ENCODE measurements at places on chromosomes 7 and 10.

DNA sequence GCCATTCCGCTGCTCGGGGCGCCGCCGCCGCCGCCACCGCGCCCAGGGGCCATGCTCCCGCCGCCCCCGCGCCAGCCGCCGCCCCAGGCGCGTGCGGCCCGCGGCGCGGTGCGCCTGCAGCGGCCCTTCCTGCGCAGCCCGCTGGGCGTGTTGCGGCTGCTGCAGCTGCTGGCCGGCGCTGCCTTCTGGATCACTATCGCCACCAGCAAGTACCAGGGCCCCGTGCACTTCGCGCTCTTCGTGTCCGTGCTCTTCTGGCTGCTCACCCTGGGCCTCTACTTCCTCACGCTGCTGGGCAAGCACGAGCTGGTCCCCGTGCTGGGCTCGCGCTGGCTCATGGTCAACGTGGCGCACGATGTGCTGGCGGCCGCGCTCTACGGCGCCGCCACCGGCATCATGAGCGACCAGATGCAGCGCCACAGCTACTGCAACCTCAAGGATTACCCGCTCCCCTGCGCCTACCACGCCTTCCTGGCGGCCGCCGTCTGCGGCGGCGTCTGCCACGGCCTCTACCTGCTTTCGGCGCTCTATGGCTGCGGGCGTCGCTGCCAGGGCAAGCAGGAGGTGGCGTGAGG, 383 bp downstream of the MARVELD1 start:
- DNase-seq = peak; percentile 74

- no peak for DNase-seq
Measured at GRCh38 chr7:42930889-42931288, 1.1 kb downstream of the PSMA2 start.

DNA sequence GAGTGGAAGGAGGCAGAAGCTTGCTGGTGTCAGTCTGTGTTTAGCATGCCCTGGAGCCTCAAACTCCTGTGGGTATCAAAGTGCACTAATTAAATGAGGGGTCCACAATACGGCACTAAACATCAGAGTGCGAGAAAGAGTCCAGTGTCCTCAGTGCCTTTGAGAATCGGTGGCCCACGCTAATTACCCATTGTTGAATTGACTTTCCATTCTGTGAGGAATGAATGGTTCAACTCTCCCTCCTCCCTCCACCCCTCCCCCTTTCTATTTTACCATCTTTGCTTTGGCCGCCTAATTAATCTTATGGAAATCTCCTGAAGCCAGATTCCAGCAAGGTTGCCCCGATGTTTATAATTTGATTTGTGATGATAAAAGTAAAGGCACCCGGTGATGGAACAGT, 217.8 kb downstream of the TFEC start:
- no peak for DNase-seq

- DNase-seq = no peak
Measured at GRCh38 chr7:80347173-80347572, 164.7 kb downstream of the GNAT3 start.

GRCh38 chr7:138935465-138936011, 45.7 kb downstream of the KIAA1549 start:
- DNase-seq = no peak

DNA sequence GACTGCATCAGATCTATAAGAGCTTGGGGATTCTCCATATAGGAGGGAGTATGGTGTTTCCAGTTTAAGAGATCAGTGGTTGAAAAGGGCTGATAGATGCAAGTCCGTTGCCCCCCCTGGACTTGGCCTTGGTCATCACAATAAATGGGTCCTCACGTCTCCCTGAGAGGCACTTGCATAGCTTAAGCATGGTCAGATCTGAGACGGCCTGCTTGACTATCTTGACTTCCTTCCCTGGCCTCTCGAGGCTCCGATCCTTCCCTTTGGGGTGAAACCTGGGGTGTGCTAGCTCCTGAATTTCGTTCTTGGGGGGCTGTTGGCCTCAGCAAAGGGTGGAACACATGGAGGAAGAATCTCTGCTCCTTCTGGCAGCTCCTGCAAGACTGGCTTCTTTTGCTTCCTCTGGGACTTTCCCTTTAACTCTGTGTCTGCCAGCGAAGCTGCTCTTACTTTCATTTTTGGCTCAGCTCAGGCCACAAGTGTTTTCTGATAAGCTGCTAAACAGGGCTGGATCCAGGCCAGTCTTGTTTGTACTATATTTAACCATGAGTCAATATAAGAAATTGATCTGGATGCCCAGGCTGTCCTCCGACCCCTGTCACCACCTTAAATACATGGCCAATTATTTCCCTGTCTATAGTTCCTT, 11.2 kb upstream of the ZNF485 start:
- peak; percentile 78 for DNase-seq

- no peak for DNase-seq
Measured at GRCh38 chr7:115230882-115231571, 309.1 kb downstream of the MDFIC start.

GRCh38 chr7:150400008-150400787, 21.1 kb downstream of the ZNF775 start:
- DNase-seq = no peak

- no peak for DNase-seq
Measured at GRCh38 chr7:27526611-27527347, 135.9 kb downstream of the HIBADH start.

DNA sequence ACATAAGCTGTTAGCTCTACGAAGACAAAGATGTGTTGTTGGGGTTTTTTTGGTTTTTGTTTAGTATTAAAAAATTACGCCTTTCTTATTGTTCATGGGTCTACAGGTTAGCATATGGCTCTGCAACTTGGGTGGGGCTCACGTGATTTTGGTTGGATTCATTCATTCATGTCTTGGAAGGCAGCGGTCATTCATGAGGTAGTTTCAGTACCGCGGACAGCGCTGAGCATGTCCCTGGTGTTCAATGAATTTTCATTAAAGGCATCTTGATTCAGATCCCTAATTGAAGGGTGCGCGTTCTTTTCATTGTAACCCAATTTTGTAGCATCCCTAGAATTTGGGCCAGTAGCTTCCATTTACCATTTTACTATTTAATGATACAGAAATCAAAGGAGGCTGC, 42.9 kb upstream of the TCERG1L start:
- no peak for DNase-seq

DNA sequence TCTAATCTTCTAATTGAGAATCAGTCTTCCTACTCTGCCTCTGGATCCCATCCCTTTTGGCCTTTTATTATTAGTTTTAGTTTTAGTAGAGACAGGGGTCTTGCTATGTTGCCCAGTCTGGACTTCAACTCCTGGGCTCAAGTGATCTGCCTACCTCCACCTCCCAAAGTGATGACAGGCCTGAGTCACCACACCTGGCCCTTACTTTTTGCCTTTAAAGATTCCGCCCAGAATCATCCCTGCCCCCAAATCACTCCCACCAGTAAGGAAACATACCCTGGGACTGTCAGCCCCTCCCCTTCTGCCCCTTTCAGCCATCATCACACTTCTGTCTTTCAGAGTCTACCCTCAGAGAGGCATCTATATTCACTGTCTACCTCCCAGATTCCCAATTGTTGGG, 18.7 kb downstream of the KPNA7 start:
- DNase-seq = no peak

GRCh38 chr10:124917428-124918190, 24.3 kb upstream of the ZRANB1 start:
- DNase-seq = peak; percentile 32

GRCh38 chr10:93790439-93790838, 32.7 kb downstream of the LGI1 start:
- DNase-seq = no peak

- no peak for DNase-seq
Measured at GRCh38 chr7:110204527-110204926, 886.4 kb upstream of the LRRN3 start.

- DNase-seq = no peak
Measured at GRCh38 chr7:155799514-155799913, 12.7 kb downstream of the SHH start.

GRCh38 chr10:51001587-51001986, 72.7 kb upstream of the PRKG1 start:
- DNase-seq = no peak

- no peak for DNase-seq
Measured at GRCh38 chr10:109411917-109412316, 511.4 kb downstream of the XPNPEP1 start.

GRCh38 chr10:84613336-84614021, 285.1 kb downstream of the CCSER2 start:
- DNase-seq = peak; percentile 65

DNA sequence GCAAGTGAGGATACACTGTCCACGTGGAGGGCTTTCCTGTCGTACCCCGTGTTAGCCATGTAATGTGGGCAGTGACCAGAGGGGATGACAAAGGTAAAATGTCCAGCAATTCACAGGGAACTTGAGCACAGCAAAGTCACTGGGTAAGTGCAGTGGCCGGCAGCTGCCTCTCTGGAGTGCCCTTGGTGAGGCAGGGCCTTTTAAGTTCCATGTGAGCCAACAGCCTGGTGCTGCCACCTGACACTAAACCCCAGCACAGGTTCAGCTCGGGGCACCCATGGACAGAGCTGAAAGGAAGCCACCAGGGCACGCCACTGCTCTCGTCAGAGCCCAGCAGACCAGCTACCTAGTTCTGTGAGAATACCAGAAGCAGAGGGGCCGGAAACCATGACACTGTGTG, 168.3 kb downstream of the PRKAG2 start:
- DNase-seq = no peak

GRCh38 chr7:924541-925231, 29.8 kb downstream of the ADAP1 start:
- DNase-seq = peak; percentile 21

DNA sequence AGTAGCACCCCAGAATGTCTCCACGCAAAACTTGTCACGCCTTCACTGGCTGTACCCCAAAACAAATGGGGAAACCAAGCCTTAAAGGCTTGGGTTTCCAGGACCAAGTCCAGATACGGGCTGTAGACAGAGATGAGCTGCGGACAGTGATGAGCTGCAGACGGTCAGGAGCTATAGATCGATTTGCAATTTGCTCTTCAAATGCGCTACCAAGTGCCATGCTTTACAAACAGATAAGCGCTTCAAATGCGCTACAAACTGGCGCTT, 658 bp upstream of the SGCE start:
- DNase-seq = no peak

DNA sequence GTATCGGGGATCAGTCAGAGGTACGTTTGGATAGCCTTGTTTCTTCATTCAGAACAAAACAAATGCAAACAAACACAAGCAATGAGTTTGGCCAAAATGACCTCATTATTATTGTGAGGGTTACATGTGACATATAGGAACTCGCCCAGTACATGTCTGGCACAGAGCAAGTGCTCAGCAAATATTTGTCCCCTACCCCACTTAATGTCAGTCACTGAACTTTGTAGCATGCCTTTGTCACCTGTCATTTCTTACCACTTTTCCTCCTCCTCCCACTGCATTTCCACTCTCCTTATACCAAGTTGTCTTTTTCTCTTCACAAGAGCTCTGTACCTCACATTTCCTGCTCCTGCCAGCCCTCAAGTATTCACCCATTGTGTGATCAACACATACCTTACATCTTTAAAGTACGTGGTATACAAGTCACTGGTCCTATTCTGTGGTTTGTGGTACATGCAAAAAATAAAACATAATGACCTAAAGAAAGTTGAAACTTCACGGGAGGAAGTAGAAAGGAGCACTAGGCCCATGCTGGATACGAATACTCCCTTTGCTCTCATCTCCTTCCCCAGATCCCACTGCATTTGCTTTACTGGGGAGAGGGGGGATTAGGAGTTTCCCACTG, 236.0 kb downstream of the INHBA start:
- DNase-seq = no peak

All from MM.1S (cell line).